ENCODE measurements at places on chromosomes 3 and 15.

DNA sequence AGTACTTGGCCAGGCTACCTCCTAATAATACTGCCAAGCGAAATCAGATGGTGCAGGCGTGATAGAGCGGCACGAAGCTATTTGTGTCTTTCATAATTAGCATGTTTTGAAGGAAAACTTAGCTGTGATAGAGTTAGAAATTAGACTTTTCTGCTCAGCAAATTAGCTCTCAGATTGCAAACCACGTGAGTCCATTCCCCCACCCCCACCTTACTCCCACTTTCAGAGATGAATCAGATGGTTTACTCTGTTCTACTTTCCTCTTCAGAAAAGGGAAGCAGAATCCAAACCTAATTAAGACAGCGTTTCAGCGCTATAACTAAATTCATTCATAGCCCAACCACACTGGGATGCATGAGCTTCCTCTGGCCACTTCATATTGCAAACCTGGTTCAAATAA lies 214.6 kb downstream of the SLCO3A1 start:
- DNase-seq, result no peak

GRCh38 chr3:17942856-17943255 lies 200.4 kb upstream of the TBC1D5 start:
- no peak for DNase-seq

GRCh38 chr15:90217671-90218394 lies 15.9 kb downstream of the CIB1 start:
- DNase-seq, result no peak

GRCh38 chr3:109679664-109680063 lies 342.3 kb upstream of the DPPA4 start:
- no peak for DNase-seq

GRCh38 chr3:156761713-156762451 lies 64.3 kb upstream of the LEKR1 start:
- DNase-seq, result no peak

- DNase-seq, result no peak
Measured at GRCh38 chr15:65659502-65660052, 37.8 kb downstream of the SLC24A1 start.

- DNase-seq, result no peak
Measured at GRCh38 chr3:11582191-11582968, 61.3 kb downstream of the VGLL4 start.

DNA sequence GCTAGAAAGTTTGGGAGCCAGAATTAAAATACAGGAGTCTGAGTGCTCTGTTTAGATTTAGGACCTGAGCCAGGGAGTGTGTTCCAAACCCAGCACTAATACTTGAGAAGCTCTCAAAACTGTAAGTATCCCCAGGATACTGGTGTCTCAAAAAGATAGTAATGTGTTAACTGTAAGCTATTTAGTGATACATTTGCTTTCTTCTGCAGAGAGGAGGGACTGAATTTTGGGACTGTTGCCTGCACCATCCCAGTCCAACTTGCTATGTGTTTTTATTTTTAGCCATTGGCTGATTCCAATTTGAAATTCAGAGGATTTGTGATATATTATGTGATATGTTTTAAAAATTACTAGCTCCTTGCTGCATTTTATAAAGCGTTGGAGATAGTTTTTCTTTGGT lies 31.5 kb downstream of the UBE2E1 start:
- no peak for DNase-seq

DNA sequence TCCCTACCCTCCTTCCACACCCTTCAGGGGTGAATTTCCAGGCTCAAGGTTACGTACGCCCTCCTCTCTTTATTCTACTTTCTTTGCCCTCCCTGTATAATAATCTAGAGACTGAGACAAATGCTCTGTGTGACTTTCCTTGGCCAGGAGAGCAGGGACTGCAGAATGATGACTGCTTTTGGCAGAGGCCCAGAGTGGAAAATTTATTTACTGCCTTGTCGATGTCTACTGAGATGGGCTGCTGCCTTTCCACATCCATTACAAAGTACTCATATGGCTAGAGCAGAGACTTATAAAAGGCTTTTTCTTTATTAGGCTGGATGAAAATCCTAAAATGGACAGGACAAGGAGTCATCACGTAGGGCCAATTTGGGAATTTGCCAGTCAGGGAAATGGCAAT lies 576.2 kb downstream of the TUSC7 start:
- DNase-seq, result no peak

DNA sequence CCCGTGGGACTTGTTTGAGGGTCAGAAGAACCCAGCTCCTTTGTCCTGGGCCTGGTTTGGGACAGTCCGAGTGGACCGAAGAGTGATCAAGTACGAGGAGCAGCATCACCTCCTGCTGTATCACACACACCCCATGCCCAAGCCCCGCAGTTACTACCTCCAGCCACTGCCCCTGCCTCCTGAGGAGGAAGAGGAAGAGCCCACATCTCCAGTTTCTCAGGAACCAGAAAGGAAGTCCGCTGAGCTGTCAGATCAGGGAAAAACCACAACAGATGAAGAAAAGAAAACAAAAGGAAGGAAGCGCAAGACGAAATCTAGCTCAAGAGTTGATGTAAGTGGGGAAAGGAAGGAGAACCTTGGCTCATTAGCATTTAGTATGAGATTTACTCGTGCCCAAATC lies 3.3 kb upstream of the P2RY12 start:
- DNase-seq, result no peak

GRCh38 chr3:52773361-52774065 lies 2.8 kb upstream of the NEK4 start:
- no peak for DNase-seq

DNA sequence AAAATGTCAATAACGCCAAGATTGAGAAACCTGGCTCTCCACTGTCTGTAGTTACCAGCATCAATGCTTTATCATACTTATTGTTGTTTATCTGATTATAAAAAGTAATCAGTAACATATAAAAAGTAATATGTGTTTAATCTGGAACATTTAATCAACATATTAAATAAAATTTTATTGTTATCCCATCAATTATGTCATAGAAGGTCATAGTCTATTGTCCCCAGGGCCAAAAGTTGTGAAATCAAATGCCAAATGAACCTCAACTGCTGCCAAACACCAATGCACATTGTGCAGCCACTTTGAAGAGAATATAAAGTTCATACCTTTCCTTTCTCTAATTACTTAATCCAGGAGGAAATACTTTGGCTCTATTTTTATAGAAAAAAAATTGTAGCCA lies 106.6 kb downstream of the EOMES start:
- no peak for DNase-seq

DNA sequence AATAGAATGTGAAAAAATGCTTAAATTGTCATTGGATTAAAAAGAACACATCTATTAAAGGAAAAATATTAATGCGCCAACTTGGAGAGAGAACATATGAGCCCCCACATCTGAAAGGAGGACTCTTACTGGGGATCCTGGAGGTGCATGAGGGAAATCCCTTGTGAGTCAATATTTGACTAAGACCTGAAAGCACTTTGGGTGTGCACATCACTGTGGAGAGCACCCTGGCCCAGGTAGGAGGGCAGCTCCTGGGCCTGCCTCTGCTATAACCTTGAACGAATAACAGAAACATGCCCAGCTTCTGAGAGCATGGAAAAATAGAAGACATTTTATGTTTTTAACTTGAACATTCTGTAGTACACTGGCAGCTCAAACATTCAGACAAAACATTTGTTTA lies 199.8 kb downstream of the GAP43 start:
- DNase-seq, result no peak

DNA sequence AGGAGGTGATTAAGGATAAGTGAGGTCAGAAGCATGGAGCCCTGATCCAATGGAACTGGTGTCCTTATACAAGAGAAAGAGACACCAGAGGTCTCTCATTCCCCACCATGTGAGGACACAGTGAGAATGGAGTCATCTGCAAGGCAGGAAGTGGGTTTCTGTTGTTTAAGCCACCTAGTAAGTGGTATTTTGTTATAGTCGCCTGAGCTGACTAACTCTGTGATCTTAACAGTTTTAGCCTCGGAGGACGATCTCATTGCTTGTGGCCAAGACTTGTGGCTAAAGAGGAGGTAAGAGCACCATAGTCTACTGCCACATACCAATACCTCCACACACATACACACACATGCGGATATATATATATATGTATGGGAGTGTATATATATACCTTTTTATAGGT lies 73.8 kb downstream of the MCTP2 start:
- no peak for DNase-seq

DNA sequence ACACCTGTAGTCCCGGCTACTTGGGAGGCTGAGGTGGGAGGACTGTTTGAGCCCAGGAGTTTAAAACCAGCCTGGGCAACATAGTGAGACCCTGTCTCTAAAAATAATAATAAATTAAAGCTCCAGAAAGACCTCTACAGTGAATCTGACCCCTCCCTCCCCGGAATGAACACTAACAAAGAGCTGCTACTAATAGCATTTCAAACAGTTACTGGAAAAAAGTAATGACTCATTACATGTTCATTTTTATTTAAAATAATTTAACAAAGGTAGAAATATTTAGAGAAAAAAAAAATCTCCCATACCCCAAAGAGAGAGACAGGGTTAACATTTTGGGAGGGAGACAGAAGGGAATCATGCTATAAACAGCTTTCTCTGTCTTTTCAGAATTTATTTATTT lies 2.2 kb upstream of the UBA3 start:
- DNase-seq, result no peak

- DNase-seq, result no peak
Measured at GRCh38 chr15:92908713-92909057, 8.6 kb downstream of the CHD2 start.

DNA sequence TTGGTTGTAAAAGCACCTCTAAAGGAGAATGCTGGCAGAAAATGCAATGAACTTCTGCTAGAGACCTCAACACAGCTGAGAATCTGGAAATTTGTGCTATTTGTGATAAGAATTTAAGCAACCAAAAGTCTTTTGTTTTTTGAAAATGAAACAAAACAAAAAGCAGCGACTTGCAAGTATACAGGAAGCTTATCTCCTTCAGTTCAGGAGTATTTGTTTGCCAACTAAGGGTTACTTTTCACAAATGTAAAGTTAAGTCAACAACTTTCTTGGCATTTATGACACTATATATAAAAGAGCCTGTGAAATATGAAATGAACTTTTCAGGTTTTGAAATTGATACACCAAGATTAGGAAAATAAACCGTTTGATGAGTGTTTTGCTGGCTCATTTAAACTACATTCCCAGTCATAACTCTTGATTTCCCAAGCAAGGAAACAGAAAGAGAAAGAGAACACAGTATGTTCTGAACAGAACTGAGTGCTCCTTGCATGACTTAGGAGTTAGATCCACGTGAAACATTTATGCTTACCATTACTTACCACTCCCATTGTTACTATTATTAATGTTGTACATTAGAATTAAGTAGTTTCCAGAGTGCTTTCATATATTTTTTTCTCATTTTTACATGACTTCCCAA lies 92.3 kb upstream of the COL8A1 start:
- DNase-seq, result no peak

GRCh38 chr3:188248036-188248561 lies 94.1 kb downstream of the LPP start:
- DNase-seq, result no peak

GRCh38 chr3:43153216-43154083 lies 47.6 kb upstream of the POMGNT2 start:
- no peak for DNase-seq

GRCh38 chr3:159787794-159788205 lies 200.8 kb upstream of the IL12A start:
- DNase-seq, result no peak

DNA sequence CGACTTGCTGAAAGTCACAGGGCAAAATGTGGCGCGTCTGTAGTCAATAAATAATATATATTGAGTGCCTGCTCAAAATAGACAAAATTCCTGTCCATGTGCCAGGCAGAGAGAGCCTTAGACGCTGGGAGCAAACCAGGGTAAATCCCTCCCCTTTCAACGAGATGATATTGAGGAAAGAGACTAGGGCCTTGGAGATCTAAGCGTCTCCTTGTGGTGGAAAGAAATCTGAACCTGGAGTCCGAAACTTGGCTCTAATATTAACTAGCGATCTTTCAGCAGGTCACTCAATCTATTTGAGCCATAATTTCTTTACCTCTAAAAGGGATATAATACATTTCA lies 348 bp upstream of the DPP8 start:
- no peak for DNase-seq

DNA sequence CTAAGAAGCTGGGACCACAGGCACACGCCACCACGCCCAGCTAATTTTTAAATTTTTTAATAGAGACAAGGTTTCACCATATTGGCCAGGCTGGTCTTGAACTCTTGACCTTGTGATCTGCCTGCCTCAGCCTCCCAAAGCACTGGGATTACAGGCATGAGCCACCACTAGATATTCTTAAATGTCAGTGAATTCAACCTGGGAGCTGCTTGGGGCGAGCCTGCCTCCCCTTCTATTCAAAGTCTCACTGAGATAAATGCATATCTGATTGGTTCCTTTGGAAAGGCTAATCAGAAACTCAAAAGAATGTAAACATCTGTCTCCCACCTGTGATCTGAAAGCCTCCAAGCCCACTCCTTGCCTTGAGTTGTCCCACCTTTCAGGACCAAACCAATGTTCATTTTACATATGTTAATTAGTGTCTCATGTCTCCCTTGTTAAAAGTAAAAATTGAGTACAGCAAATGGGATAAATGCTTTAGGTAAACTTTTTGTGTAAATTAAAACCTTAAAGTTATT lies 15.0 kb downstream of the CYP11A1 start:
- no peak for DNase-seq

GRCh38 chr3:196524527-196524926 lies 9.4 kb upstream of the SMCO1 start:
- no peak for DNase-seq

Data from stimulated activated CD8-positive, alpha-beta memory T cell treated with anti-CD3 and anti-CD28 coated beads, Interleukin-4, amount 100 ng/mL, for 1 hour (primary cell).